ENCODE measurements at places on chromosomes 5 and 9.
A peak's percentile ranks its signal among the peaks of the same experiment; 100 is the strongest.

- H3K27me3 ChIP-seq: peaks cover 8% of the 10 kb centered on the region
- DNase-seq: no peak
- peaks cover 23% of the 10 kb centered on the region for H3K4me1 ChIP-seq
- no peak within 1 kb of the TSS for H3K27ac ChIP-seq
- H3K36me3 ChIP-seq: no peaks in the 10 kb centered on the region
These were observed at the start of gene C5orf58 for GRCh38 chr5:170232786-170233185. C5orf58 (plus strand) TSS chr5:170232985; CDS start chr5:170234977, 1,992 bp downstream.

- no peaks in the 10 kb centered on the region for H3K36me3 ChIP-seq
- H3K27ac ChIP-seq: no peak overlapping the region
- DNase-seq: no peak
- H3K4me1 ChIP-seq: peaks cover 36% of the 10 kb centered on the region
These were observed 71.2 kb downstream of the PLAC8L1 start for GRCh38 chr5:146034127-146034526.

GRCh38 chr5:170011751-170012150 lies 31.5 kb upstream of the INSYN2B start:
- no peaks in the 10 kb centered on the region for H3K36me3 ChIP-seq
- peaks cover 25% of the 10 kb centered on the region for H3K27me3 ChIP-seq
- DNase-seq: no peak
- H3K4me1 ChIP-seq: peaks cover 4% of the 10 kb centered on the region
- H3K27ac ChIP-seq: no peak overlapping the region

GRCh38 chr9:107260437-107261081 lies 22.5 kb upstream of the RAD23B start:
- peaks cover 18% of the 10 kb centered on the region for H3K36me3 ChIP-seq
- H3K4me3 ChIP-seq: no peak overlapping the region
- no peaks in the 10 kb centered on the region for H3K27me3 ChIP-seq
- DNase-seq: no peak
- H3K27ac ChIP-seq: peak overlapping the region; percentile 20

GRCh38 chr9:136086213-136086881 lies 8.7 kb downstream of the NACC2 start:
- H3K4me1 ChIP-seq: peaks cover 41% of the 10 kb centered on the region
- no peaks in the 10 kb centered on the region for H3K36me3 ChIP-seq
- no peak overlapping the region for H3K4me3 ChIP-seq
- H3K27ac ChIP-seq: no peak overlapping the region
- no peak for DNase-seq

- no peak for DNase-seq
- H3K4me3 ChIP-seq: no peak overlapping the region
- H3K27ac ChIP-seq: peak overlapping the region; percentile 0
- no peaks in the 10 kb centered on the region for H3K27me3 ChIP-seq
- peaks cover 8% of the 10 kb centered on the region for H3K36me3 ChIP-seq
These were observed 106.3 kb downstream of the RAPGEF6 start for GRCh38 chr5:131528682-131529081.

Measured in nephron progenitor cell (in vitro differentiated cells).